ENCODE measurements at places on chromosomes 6 and 20.

GRCh38 chr20:22414305-22414742 lies 170.0 kb downstream of the FOXA2 start:
- DNase-seq = no peak

GRCh38 chr20:35200267-35200666 lies 26.2 kb upstream of the MMP24 start:
- DNase-seq = no peak

DNA sequence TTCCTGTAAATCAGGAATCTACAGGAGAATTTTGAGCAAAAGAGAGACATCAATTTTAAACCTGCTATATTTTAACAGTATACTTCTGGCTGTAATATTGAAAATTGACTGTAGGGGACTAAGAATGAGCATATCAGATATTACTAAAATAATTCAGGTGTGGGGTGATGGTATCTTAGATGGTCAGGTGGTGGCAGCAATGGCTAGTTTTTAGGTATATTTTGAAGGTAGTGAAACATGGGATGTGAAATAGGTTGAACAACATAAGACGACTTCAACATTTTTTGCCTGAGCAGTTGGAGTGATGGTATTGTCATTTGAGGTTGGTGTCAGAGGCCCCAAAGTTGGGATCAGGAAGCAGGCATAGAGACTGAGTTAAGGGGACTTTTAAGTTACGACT lies 32.1 kb downstream of the FAM83B start:
- no peak for DNase-seq

GRCh38 chr6:37454420-37455140 lies 21.6 kb downstream of the CMTR1 start:
- no peak for DNase-seq

- DNase-seq = no peak
Measured at GRCh38 chr6:36758516-36759147, 61.0 kb downstream of the RAB44 start.

DNA sequence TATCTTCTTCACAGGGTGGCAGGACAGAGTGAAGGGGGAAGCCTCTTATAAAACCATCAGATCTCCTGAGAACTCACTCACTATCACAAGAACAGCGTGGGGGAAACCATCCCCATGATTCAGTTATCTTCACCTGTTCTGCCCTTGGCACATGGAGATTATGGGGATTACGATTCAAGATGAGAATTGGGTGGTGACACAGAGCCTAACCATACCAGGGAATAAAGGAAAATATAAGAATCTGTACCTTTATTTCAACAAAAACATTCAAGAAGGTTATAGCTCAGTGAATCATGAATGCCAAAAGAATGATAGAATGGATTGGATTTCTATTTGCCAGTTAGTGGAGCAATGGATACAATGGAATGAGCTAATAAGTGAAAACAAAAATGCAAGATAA lies 214.4 kb downstream of the PTPRK start:
- DNase-seq = no peak

DNA sequence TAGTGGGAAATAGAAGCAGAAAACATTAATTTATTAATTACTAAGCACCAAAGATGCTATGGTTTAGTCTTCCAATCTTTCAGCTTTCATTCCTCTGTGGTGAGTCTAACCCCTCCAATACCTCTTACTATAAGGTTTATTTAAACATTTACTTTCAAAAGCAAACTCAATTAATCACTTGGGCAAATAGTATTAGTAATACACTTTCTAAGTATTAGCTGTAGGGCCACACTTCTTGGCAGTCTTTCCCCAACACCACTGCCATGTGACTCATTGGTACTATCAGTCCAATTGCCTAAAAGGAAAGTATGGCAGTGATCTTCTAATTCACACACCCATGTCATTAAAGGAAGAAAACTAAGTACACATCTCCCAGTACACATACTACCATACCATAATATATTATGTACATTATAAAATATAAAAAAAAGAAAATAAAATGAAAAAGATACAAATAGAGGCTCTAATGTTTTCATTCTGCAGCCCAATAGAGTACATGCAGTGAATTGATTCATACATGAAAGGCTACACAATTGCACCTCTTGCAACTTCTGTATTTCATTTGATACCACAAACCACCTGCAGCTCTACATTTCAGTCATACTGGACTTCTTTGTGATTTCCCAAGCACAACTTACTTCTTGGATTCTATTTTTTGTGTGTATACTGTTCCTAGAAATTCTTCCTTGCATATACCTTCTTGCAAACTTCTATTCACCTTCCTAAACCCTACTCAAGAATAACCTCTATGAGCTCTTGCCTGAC lies 218.6 kb downstream of the PKHD1 start:
- DNase-seq = no peak

DNA sequence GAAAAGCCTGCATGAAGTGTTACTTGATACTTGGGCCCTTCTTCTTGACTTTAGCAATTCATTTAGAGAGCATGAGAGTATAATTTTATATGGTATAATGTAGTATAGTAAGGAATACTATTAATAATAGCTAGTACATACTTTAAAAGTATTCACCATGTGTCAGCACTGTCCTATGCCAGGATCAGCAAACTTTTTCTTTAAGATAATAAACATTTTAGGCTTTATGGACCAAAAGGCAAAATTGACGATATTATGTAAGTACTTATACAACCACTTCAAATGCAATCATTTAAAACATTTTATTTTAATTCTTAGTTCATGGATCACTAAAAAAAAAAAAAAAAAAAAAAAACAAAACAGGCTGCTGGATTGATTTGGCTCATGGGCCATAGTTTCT lies 163.9 kb downstream of the IBTK start:
- DNase-seq = no peak

DNA sequence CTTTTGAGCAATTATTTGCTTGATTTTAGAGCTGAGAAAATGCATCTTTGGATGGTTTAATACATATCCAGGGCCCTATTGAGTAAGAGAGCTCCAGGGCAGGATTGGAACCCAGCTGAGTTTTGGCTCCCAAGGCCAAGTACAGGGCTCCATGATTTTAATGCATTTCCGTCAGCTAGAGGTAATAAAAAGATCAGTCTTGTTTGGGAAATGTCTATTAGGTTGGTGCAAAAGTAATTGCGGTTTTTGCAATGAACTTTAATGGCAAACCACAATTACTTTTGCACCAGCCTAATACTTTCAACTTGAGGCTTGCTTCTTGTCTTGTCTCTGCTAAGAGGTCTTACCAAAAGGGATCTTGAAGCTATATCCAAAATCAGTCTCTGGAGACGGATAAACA lies 29.4 kb upstream of the CDH4 start:
- DNase-seq = no peak

- no peak for DNase-seq
Measured at GRCh38 chr6:2680264-2680922, 70.3 kb downstream of the MYLK4 start.

DNA sequence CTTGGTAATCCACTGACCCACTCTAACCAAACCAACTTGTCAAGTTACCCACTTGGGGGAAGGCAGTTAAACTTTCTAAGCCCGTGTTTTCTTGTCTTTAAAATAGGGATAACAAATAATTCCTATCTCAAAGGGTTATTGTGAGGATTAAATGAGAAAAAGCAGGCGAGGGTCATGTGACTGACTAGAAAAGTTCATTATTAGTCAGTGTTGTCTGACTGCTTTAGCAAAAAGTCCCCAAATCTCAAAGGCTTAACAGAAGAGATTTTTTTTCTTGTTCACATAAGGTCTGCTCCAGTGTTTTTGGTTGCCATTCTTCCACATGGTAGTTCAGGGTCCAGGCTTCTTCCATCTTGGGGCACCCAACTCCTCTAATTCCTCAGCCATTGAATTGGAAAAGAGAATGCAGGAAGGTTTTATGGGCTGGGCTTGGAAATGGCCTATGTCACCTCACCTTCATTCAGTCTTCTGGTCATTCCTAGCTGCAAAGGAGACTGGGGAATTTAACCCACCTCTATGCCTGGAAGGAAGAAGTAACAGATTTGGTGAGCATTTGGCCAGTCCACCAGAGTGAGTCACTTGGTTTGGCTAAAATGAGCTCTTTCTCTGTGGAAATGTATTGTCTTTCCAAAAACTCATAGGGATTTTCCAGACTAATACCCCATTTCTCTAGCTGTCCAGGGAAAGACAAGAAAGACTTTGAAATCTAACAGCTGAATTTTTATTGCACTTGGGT lies 77.0 kb downstream of the CAP2 start:
- DNase-seq = no peak

DNA sequence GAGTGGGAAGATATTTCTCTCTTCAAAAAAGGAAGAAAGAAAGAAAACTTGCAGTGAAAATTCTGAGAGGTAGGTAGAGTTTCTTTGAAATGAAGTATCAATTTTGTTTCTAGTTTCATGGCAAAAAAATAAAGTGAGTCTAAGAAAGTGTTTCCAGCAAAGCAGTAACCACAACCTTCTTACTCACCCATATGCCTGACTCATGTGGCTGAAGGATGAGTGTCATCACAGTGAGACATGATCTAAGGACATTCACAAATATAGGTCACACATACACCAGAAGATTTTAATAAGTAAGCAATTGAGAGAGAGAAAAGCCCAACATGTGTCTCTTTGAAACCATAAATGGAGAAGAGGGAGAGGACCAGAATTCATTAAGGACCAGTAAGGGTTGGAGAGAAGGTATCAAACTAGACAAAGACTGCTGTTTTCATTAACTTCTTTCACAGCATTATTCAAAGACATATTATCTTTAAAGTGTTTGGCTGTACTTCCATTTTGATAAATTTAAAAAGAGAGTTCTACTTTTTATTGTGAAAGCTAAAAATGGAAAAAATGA lies 169.5 kb downstream of the FRK start:
- DNase-seq = no peak

DNA sequence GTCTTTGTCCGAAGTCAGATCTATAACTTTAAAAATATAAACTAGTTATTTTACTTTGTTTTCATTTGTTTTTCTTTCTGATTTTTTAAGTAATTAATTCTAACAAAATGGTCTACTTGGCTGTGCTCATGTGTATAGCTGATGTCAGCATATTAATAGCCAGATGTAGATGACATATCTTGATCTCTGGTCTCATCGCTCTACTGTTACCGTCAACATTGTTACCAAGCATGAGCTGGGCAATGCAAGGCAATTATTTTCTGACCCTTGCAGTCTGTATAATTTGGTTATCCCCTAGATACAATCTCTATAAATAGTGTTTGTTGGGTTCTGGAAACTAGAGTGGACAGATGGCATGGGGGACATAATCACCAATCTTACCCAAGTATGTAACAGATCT lies 151.6 kb upstream of the PTPRK start:
- no peak for DNase-seq

DNA sequence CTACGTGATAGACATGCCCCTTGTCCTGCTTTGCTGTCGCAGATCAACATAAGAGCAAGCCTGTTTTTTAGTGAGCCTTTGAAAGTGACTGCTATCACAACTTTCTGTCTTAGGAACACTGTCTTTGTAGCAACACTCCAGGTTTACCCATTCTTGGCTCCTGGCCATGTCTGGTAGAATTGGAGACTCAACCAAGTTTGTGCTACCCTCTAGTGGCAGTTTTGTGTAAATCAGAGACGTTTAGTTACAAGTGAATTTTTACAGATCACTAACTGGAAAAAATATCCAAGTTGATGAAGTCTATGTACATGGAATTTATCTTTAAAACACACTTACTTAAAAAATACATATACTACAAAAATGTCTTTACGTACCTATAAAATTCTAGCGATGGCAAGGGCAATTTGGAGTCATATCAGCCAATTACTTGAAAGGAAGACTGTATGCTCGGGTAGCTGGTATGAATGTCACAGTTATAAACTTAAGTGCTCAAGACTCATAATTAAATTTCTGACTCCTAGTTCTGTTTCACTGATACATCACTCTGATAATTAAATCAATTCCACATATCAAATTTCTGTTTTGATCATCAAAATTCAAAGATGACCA lies 101.4 kb downstream of the ADGB start:
- DNase-seq = peak; percentile 45

GRCh38 chr6:148745926-148746325 lies 904 bp upstream of the UST start:
- no peak for DNase-seq

GRCh38 chr6:152858141-152858540 lies 107.5 kb downstream of the VIP start:
- DNase-seq = no peak

- no peak for DNase-seq
Measured at GRCh38 chr6:159221486-159222170, 52.4 kb downstream of the FNDC1 start.

- DNase-seq = no peak
Measured at GRCh38 chr6:40819182-40819834, 219.7 kb downstream of the UNC5CL start.

DNA sequence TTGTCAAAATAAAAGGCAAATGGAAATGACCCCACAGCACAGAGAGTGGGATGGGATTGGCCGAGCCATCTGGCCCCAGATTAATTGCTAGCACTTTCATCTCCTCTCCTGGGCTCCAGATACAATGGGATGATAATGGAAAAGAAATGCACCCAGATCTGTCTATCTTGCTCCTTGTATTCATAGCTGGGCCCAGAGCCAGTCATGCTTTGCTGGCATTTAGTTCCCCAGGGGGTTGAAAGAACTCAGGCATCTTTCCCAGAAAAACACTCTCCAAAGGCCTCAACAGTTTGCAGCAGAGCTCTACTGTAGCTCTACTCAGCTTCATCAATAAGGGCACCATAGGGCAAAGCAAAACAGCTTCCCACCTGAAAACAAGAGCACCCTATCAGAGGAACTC lies 116.0 kb upstream of the FOXA2 start:
- no peak for DNase-seq

- no peak for DNase-seq
Measured at GRCh38 chr6:20117474-20117873, 94.8 kb downstream of the MBOAT1 start.

DNA sequence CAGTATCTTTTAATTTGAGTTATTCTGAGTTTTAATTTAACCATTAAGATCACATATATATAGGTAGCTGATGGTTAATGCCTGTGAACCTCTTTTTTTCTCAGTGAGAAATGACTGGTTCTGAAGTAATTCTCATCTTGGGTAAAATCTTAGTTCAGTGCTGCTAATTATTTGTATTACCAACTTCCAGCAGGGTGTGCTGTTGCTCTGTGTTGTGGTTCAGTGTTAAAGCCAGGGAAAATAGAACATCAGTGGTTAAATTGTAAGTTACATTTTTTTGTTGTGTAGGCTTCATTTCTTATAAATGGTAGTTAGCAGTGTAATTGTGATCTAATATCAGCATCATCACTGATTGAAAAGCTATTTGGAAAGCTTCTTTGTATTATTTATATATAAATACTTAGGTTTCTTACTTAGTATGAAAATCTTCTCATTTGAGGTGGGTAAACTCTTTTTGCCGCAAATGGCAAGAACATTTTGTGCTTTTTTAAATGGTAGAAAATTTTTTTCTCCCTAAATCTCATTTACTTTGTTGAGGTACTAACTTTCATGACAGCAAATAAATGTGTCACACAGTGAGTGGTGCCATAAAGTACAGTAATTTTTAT lies 43.7 kb downstream of the CDC5L start:
- no peak for DNase-seq

- no peak for DNase-seq
Measured at GRCh38 chr6:43284991-43285781, 12.9 kb upstream of the SLC22A7 start.

GRCh38 chr6:52621631-52622030 lies 44.8 kb upstream of the TRAM2 start:
- DNase-seq = no peak

All from RWPE2 (cell line).